Transverse colon (tissue), 4 donors: ENCODE measurements at places on chromosomes 3 and 15. TPM values are rescaled to one million over a fixed set of nuclear protein-coding genes. Genes with fewer than 3 reads are reported as not detected.
A peak's percentile ranks its signal among the peaks of the same experiment; 100 is the strongest.

GRCh38 chr3:50924638-50925037, 249.9 kb downstream of the DOCK3 start:
- no peaks in the 10 kb centered on the region for H3K36me3 ChIP-seq
- H3K27me3 ChIP-seq = no peaks in the 10 kb centered on the region

GRCh38 chr3:79339846-79340245, 428.0 kb downstream of the ROBO1 start:
- no peaks in the 10 kb centered on the region for H3K27me3 ChIP-seq
- no peaks in the 10 kb centered on the region for H3K36me3 ChIP-seq
- DNase-seq = peak; percentile 83
- no peaks in the 10 kb centered on the region for H3K4me1 ChIP-seq

GRCh38 chr3:164460851-164461250, 617.4 kb downstream of the SI start:
- no peak overlapping the region for H3K27ac ChIP-seq
- H3K4me3 ChIP-seq = no peak overlapping the region

DNA sequence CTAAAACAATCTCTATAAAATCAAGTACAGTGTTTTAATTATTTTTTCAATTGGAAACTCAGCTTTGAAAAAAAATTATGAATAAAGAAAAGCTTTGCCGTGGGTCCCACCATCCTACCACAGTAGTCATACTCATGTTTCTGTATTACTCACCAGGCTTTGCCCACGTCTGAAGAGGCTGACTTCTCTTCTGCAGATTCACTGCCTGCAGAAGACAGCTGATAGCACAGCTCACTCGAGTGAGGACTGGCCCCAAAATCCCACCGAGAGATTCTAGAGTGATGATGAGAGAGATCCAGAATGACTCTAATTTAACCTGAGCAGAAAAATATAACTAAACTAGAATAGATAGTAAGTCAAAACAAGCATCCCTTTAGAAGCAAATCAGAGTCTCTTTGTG, 11.9 kb downstream of the C2CD4B start:
- H3K4me3 ChIP-seq = no peak overlapping the region
- no peak overlapping the region for H3K27ac ChIP-seq
- no peaks in the 10 kb centered on the region for H3K27me3 ChIP-seq
- no peaks in the 10 kb centered on the region for H3K4me1 ChIP-seq
- no peak for DNase-seq

- H3K27ac ChIP-seq = no peak overlapping the region
- peaks cover 21% of the 10 kb centered on the region for H3K4me1 ChIP-seq
- H3K36me3 ChIP-seq = no peaks in the 10 kb centered on the region
- H3K27me3 ChIP-seq = no peaks in the 10 kb centered on the region
- no peak overlapping the region for H3K4me3 ChIP-seq
- DNase-seq = no peak
Measured at GRCh38 chr3:108227131-108227530, 4.9 kb upstream of the IFT57 start.

Gene MIX23
- 28.7 TPM for total RNA-seq

Gene TICRR
- 1.4 TPM for total RNA-seq

Gene ACKR4
- total RNA-seq = 0.95 TPM

Gene PTPRG
- 36.9 TPM for total RNA-seq

Gene DNAH12
- total RNA-seq = not detected

Gene SLCO2A1
- total RNA-seq = 27.2 TPM

Gene KBTBD8
- not detected for total RNA-seq
